ENCODE measurements at places on chromosomes 11 and 22.

DNA sequence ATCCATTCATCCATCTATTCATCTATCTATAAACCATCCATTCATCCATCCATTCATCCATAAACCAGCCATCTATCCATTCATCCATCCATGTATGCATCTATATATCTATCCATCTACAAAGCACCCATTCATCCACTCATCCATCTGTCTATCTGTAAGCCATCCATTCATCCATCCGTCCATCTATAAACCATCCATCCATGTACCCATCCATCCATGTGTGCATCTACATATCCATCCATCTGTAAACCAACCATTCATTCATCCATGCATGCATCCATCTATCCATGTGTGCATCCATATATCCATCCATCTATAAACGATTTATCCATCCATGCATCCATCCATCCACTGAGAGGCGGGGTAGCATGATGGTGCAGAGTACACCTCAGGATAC, 58.4 kb downstream of the MPPED1 start:
- no peak for DNase-seq

DNA sequence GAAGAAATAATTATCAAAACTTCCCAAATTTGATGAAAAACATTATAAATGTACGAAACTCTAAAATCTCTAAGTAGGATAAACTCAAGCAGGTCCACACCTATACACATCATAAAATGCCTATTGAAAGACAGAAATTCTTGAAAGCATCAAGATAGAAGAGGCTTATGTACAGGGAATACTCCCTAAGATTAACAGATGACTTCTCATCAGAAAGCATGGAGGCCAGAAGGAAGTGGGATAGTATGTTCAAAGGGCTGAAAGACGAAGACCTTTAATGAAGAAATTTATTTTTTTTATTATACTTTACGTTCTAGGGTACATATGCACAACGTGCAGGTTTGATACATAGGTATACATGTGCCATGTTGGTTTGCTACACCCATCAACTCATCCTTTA, 45.3 kb upstream of the KCNA4 start:
- no peak for DNase-seq

- DNase-seq = no peak
These were observed 8.2 kb downstream of the SUSD2 start for GRCh38 chr22:24189249-24190158.

- DNase-seq = no peak
These were observed 643 bp downstream of the TIGD3 start for GRCh38 chr11:65355013-65355775.

- peak; percentile 15 for DNase-seq
These were observed 682 bp downstream of the PGAP2 start for GRCh38 chr11:3808861-3809623.

GRCh38 chr22:28448625-28449024, 231.0 kb downstream of the TTC28 start:
- no peak for DNase-seq

DNA sequence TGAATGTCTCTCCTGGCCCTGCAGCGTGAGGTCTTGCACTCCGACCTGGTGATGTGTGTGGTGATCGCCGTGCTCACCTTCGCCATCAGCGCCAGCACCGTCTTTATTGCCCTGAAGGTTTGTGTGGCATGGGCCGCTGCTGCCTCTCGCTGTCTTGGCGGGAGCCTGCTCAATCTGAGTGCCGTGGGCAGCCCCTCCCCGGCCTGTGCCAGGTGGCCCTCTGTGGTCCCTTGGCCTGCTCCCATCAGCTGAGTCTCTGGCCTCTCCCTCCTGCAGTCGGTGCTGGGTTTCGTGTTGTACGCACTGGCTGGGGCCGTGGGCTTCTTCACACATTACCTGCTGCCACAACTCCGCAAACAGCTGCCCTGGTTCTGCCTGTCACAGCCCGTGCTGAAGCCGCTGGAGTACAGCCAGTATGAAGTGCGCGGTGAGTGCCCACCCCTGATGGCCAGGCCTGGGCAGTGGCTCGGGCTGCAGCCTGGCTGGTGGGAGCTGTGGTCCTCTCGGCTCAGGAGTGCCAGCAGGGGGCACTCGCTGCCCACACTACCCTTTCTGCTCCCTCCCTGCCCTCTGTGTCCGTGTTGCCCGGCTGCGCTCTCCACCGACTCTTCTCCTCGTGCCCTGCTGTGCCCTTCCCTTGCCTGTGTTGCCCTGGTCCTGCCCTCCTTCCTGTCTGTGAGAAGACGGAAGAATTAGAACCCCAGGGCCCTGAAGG, 10.2 kb downstream of the PCNX3 start:
- DNase-seq = no peak

DNA sequence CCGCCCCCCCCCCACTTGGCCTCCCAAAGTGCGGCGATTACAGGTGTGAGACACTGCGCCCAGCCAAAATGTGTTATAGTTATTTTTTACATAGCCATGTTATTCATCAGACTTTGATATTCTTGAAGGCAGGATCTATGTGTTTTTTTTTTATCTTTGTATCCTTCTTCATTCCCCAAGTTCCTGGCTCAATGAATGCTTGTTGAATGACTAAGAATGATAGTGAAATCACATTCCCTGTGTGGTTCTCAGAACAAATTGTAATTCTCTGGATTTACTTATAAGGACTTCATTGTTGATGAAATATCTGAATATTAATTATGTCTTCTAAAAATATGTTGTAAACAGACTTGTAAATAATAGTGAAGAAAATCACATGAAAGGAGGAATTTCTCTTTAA, 33.5 kb downstream of the MMP7 start:
- no peak for DNase-seq

DNA sequence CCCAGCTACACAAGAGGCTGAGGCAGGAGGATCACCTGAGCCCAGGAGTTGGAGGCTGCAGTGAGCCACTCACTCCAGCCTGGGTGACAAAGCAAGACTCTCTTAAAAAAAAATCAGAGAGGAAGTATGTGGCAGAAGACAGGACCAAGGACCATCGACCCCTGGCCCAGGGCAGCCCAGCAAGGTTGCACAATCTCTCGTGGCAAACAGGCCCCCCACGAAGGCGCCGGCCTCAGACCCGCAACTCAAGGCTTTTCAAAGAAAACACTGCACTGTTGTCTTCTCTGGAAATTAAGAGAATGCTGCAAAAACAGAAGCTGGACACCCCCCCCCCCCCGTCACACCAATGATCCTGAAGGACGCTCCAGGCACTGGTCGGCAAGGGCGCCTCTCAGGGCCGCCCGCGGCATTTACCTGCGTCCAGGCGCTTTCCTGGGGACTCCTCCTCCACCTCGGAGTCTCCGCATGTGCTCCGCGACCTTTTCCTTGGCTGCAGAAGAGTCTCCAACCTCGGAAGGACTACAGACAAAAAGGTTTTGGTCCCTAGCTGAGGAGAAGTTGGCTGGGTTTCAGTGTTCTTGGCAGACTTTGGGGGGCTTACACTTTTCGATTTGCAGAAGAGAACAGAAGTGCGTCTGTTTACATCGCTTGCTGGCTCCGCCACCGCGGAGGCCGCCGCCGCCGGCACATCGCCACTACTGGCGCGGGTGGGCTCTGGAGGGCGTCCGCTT, 40.5 kb downstream of the BRD1 start:
- DNase-seq = no peak

GRCh38 chr22:41478891-41479521, 10.1 kb downstream of the ACO2 start:
- no peak for DNase-seq

DNA sequence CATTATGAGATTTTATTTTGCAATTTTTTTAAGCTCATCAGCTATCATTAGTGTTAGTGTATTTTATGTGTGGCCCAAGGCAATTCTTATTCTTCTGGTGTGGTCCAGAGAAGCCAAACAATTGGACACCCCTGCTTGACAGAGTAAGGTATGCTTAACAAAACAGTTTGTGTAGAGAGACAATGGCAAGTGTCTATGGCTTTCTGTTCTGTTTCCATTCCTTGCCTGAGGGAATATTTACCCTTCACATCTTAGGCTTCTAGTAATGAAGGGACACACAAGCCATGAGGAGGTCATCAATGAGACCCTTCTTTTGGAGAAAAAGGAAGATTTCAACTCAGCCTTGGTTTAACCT, 1278.4 kb upstream of the TENM4 start:
- no peak for DNase-seq

- DNase-seq = no peak
These were observed 26.1 kb downstream of the IRAG1 start for GRCh38 chr11:10667521-10667885.

DNA sequence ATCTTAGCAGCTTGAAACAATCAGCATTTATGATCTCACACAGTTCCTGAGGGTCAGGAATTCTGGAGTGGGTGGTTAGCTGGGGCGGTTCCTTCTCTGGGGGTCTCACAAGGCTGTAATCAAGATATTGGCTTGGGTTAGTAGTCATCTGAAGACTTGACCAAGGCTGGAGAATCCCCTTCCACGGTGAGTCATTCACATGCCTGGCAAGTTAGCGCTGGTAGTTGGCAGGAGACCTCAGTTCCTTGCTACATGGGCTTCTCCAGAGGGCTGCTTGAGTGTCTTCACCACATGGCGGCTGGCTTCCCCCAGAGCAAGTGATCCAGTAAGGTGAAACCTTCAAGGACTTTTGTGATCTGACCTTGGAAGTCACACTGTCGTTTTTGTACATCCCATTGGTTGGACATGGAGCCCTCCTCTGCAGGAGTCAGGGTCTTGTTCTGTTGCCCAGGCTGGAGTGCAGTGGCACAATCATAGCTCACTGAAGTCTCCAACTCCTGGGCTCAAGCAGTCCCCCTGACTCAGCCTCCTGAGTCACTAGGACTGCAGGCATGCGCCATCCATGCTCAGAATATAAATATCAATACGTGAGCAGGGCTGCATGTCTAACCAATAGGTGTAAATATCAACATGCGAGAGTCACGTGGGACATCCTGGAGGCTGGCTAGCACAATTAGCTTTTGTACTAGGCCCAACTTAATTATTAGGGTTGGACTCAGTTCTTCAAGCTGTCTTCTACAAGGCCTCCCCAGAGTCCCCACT, 7.2 kb upstream of the NIPSNAP1 start:
- DNase-seq = no peak

GRCh38 chr11:2180789-2181370, 9.3 kb upstream of the TH start:
- DNase-seq = no peak

DNA sequence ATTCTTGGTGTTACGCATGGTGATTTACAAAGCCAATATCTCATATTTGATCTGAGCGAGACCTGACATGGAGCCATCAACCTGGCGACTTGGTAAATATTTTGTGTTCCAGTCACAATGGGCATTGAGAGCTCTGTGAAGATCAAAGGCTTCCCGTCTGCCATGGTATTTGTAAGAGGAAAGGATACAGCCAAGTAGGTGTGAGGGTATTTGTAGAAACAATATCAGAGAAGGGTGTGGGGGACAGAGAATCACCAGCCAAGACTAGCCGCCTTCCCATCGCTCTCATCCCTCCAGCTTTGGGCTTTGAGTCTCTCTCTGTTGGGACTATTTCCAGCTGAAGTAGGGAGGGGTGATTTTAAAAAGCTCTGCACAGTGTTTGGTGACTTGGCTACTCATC, 173.4 kb upstream of the BDNF start:
- DNase-seq = no peak

GRCh38 chr11:44875037-44875436, 75.6 kb downstream of the TP53I11 start:
- DNase-seq = no peak

DNA sequence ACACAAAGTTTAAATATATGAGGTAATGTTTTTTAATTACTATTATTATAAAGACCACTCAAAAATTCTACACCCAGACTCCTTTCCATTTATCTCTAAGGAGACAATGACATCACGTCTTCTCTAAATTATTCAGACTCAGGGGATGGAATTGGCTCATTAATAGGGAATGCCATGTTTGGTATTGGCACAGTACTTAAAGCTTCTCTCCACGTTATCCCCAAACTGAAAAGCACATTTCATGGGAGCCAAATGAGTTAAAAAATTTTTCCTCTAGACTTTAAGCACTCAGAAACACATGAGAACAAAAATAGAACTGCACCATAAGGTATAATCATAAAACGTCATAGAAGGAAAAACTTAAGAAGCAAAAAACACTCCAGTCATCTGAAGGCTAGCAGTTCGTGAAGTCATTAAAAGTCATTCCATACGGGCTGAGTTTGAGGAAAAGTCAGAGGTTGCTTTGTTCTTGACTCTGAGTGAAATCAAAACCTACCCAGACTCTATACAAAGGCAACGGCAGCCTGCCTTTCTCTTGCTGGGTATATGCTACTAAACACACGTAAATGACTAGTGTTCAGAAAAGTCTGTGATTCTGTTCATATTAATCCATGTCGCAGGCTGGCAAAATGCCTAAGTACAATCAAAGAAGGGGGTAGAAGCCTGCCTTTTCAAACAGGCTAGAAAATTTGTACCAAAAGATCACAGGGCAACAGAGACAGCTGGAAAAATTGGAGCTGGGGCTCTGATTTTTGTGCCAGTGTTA, 8.7 kb upstream of the MPPED2 start:
- no peak for DNase-seq

DNA sequence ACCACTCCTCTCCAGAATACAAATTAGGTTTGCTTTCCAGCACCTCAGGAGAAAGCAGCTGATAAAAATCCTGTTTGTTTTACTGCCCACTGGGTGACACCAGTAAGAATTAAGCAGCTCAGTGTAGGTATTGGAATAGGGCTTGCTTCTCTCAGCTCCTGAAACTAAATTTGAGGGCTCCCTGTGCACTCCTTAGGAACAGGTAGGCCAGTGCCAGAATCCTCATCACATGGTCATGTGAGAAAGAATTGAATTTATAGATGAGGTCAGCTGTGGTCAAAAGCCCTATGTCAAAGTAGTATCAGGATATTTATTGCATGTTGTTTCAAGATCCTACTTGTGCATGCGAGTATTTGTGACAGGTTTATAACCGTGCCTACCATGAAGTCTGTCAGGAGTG, 1.0 kb downstream of the PRSS23 start:
- no peak for DNase-seq

DNA sequence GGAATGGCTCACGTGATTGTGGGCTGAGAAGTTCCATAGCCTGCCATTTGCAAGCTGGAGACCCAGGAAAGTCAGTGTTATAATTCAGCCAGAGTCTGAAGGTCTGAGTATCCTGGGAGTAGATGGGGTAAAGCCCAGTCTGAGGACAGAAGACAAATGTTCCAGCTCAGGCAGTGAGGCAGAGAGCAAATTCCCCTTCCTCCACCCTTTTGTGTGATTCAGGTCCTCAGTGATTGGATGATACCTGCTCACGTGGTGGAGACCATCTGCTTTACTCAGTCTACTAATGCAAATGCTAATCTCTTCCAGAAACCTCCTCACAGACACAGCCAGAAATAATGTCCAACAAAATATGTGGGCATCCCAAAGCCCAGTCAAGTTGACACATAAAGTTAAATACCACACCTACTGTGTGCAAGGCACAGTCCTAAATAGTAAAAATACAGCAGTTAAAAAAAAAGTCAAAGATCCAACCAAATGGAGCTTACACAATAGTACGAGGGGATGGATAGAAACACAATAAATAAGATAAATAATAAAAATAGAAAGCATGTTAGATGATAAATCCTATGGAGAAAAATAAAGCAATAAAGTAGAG, 13.2 kb upstream of the APOL6 start:
- no peak for DNase-seq

- DNase-seq = no peak
These were observed 293.9 kb downstream of the GUCY1A2 start for GRCh38 chr11:106724293-106724892.

- DNase-seq = no peak
These were observed 139.0 kb downstream of the FCHSD2 start for GRCh38 chr11:73003088-73003487.
